ENCODE measurements at places on chromosomes 5 and 9. TPM values are rescaled to one million over a fixed set of nuclear protein-coding genes. Genes with fewer than 3 reads are reported as not detected.
A peak's percentile ranks its signal among the peaks of the same experiment; 100 is the strongest.

The LRRTM2 gene
- total RNA-seq = 0.05 TPM

The ITGA2 gene
- total RNA-seq = 0.07 TPM

The FSTL4 gene
- not detected for total RNA-seq

GRCh38 chr5:52657247-52657645 is 130.5 kb upstream of the ITGA1 start:
- no peak overlapping the region for H3K27ac ChIP-seq
- no peaks in the 10 kb centered on the region for H3K27me3 ChIP-seq
- DNase-seq = no peak
- H3K4me3 ChIP-seq = no peak overlapping the region
- no peaks in the 10 kb centered on the region for H3K4me1 ChIP-seq

DNA sequence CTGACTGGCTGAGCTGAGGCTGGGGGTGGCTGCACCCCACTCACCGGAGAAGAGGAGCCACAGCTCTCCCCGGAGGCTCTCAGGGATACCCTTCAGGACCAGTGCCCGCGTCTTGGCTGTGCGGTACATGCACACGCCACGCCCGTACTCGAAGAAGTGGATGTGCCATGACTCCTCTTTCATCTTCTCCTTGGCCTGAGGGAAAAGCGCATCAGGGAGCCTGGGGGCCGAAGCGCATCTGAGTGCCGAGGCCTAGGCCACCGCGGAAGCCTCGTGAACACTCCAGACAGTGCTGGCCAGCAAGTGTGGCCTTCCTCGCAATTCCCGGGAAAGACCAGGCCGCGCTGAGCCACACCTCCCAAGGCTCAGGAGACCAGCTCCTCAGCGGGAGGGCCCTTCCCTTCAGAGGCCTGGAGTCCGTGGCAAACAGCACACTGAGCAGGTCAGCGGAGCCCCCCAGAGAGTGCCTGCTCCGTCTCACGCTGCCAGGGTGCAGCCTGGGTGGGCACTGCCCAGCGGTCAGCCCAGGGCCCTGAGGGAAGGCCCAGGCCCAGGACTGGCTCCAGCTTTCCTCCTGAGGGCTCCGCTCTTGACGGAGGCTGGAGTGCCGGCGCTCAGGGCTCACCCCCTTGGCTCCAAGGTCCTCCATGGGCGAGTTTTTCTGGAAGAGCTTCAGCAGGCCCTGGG is 20.5 kb upstream of the MRNIP start:
- peak overlapping the region; percentile 45 for H3K27ac ChIP-seq
- no peaks in the 10 kb centered on the region for H3K27me3 ChIP-seq
- no peak for DNase-seq
- no peak overlapping the region for H3K4me3 ChIP-seq
- peaks cover 15% of the 10 kb centered on the region for H3K4me1 ChIP-seq
- H3K36me3 ChIP-seq = peaks cover 70% of the 10 kb centered on the region

GRCh38 chr9:97758334-97758916 is 61.3 kb upstream of the XPA start:
- H3K27ac ChIP-seq = no peak overlapping the region
- H3K4me3 ChIP-seq = no peak overlapping the region
- H3K36me3 ChIP-seq = no peaks in the 10 kb centered on the region
- H3K27me3 ChIP-seq = peaks cover 8% of the 10 kb centered on the region
- no peaks in the 10 kb centered on the region for H3K4me1 ChIP-seq
